ENCODE measurements at places on chromosomes 2 and 18.

GRCh38 chr2:71003966-71004755 lies 9.5 kb upstream of the TEX261 start:
- no peak for DNase-seq

- DNase-seq, result no peak
Measured at GRCh38 chr2:240922982-240923537, 16.9 kb downstream of the CROCC2 start.

DNA sequence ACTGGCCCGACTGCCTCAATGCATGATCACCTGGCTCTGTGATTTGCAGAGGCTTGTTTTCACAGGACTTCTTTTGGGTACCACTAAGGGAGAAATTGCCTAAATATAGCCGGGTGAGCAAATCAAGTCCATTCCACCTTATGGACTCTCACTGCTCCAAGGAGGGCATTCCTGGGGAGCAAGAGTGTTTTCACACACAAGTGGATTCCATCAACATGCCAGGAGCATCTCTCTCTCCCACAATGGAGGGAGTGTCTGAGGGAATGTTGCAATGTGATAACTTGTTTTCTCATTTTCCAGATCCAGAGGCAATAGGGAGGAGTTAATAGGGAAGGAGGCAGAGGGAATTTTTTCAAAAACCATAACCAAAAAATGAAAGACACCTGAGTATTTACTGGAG lies 250.7 kb downstream of the SATB2 start:
- no peak for DNase-seq

DNA sequence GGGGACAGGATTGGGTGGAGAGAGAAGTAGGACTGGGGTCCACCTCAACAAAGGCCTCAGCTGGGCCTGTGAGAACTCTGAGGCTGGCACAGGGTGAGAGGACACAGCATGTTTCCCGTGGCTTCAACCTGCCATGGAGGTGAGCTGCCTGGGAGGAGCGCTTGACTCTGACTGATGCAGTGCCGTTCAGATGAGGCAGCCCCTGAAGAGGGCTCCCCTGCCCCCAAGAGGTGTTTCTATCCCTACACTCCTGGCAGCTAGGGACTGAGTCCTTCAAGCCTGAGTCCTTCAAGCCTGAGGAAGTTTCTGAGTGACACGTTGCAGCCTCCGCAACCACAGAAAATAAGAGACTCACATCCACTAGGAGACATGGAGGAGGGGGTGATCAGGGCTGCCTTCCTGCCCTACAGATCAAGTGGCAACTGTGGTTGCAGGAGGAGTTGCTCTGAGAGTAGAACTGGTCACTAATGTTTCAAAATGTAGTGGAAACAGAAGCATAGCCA lies 49.6 kb upstream of the TMEM177 start:
- no peak for DNase-seq

DNA sequence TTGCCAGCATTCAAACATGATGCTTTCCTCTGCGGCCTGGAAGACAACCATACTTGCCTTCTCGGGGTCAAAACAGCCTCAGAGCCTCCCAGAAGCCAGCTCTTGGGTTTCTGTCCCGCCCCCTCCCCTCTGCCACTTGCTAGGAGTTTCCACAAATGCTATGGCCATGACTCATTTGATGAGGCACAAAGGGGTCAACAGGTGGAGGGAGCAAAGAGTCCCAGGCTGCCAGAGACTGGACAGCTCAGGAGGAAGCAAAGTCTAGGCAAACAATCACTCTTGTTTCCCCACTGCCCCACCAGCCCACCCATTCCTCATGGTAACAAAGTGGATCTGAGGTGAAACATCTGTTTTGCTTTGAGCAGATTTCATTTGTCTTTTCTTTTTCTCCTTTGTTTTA lies 551.1 kb downstream of the TNS1 start:
- no peak for DNase-seq

DNA sequence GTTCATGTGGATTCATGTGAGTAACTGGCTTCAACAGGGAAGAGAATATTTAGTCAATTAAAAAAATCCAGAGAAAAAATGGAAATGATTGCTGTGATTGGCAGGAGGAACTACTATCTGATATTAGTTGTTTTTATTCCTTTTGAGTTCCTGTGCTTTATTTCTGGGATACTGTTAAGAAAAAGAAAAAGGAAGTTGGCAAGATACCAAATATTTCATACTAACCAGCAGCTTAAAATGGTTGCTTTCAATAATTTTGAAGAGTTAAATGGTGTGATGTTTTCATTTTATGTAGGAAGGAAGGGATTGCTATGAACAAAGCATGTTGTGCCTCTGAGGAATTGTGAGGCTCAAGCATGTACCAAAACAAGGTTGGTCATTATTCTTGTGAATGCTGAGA lies 8.1 kb upstream of the MTX2 start:
- DNase-seq, result no peak

DNA sequence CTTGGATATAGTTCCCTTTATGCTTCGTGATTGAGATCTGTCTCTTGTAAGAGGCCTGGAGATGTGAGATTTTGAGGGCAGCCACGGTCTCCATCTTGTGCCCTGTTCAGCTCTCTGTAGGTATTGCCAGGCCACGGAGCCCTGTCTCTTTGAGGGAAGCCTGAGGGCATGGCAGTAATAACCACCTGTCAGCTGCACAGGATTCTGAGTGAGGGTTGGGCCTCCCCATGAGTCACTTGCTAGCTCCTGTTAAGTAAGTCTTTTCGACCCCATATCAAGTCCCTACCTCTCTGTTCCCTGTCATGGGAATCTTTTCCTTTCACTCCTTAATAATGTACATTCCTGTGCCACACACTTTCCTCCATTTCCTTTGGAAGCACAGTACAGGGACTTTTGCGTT lies 20.4 kb downstream of the LYPD6B start:
- DNase-seq, result no peak

- no peak for DNase-seq
Measured at GRCh38 chr2:173347305-173348168, 7.1 kb upstream of the CDCA7 start.

- no peak for DNase-seq
Measured at GRCh38 chr2:139992078-139992477, 1211.9 kb upstream of the NXPH2 start.

DNA sequence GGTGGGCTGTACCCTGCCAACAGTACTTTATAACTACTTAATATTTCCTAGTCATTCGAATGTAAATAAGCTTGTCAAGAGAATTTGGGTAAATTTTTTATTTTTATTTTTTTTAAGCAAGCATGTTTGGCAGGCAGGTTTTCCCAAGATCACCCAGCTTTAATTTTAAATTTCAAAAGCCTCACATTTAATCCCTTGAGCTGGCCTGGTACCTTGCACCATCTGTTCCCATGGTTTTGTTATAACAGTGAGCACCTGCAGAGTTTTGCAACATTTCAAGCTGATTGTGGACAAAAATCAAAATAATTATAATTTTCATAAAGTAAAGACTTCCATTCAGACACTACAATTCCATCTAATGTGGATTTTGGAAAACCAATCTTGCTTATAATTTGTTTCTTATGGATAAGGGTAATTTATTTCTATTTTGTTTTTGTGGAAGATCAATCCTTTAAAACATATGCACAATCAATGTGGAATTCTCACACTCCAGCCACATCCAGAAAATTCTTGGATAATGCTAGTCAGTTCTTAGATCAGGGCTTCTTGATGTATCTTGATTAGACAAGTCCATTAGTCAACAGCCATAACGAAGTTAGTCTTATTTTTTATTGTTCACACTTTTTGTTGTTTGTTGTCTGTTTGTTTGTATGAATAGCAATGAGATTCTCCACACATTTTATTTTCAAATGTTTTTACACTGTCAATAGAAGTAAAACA lies 689.3 kb downstream of the NR4A2 start:
- no peak for DNase-seq

DNA sequence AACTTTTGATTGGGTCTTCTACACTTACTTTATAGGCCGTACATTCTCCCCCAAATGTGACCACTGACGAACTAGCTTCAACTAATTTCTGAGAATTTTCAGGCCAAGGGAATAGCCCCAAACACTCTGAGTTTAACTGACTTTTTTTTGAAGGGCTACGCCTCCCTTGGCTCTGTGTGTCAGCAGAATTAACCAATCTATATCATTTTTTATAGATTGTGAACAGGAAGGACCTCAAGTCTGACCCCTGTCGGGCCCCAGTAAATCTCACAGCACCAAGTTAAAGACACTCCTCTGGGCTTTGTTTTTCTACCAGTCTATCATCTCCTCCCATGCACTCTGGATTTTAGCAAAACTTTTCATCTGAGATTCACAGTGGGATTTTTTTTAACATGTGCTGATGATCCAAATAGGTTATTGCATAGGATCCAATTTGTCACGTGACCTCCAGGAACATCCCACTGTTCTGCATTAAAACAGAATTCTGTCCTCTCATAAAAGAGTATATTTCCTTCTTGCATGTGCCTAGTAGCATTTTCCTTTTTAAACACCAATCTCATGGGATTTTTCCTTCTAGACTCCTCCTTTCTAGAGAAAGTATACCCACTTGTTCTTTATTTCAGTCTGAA lies 307.1 kb downstream of the OSR1 start:
- no peak for DNase-seq

GRCh38 chr18:48668466-48669179 lies 129.8 kb downstream of the CTIF start:
- DNase-seq, result no peak

DNA sequence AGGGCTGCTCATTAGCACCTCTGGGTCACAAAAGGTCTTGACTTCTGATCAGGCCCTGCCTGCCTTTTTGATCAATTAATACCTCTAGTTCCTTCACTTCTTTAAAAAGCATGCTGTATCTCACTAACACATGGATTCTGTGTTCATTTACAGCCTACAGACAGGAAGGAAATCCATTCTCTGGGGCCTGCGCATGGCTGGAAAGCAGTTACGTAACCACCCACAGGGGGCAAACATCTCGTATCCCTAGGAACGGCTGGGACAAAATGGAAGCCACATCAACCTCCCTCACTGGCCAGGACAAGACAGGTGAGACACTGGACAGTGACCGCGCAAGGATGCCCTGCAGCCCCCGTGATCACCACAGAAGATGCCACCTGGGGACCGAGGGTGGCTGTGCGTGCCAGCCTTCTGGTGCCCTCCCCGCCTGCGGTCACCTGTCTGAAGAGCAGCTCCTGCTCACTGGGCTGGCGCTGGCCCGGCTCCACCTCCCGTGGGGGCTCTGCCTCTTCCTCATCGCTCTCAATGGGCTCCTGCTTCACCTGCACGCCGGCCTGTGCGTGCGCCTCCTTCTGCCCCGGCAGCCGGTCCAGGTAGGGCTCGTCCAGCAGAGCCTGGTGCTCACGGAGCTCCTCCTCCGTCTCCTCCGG lies 266.9 kb downstream of the TWIST2 start:
- no peak for DNase-seq

GRCh38 chr2:40225670-40226210 lies 226.2 kb downstream of the SLC8A1 start:
- DNase-seq, result no peak

DNA sequence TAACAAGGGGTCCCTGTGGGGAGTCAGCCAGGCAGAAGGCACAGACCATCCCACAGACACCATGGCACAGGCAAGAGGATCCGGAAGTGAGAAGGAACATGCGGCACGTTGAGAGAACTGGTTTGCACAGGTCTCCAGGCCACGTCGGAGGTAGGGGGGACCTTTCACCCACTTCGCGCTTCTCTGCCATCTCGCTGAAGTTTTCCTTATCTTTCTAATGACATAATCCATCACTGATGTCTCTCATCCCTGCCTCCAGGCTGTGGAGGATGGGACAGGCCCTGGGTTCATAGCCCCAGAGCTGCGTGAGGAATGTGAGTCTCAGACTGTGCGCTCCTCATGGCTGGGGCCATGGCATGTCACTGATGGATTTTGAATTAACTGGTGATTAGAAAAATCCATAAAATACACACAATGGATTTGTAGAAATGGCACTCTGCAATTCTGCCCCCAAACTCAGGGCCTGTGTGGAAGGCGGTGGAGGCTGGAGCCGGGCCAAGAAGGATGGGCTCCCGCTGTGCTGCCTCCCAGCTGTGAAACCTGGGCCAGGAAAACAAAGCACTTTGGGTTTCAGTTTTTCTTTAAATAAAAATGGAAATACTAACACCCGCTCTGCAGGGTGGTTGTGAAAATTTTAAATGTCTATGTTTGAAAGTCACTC lies 113.3 kb upstream of the ALKAL2 start:
- no peak for DNase-seq

DNA sequence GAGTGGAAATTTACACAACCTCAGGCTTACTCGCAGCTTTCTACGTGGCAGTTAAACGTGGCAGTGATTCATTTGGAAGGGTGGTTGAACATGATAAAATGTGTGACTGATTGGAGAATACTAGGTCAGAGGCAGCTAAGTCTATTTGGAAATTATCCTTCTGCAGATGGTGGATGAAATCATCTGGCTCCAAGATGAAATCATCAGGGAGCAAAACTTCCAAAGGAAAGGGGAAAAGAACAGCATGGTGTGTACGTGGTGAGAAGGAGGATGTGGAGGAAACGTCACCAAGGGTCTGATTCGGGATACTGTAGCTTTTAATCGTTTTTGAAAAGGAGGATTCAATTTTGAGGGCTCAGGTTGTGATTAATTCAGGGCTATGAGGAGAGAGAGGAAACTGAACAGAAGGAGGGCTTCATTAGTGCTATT lies 47.9 kb downstream of the COL3A1 start:
- no peak for DNase-seq

DNA sequence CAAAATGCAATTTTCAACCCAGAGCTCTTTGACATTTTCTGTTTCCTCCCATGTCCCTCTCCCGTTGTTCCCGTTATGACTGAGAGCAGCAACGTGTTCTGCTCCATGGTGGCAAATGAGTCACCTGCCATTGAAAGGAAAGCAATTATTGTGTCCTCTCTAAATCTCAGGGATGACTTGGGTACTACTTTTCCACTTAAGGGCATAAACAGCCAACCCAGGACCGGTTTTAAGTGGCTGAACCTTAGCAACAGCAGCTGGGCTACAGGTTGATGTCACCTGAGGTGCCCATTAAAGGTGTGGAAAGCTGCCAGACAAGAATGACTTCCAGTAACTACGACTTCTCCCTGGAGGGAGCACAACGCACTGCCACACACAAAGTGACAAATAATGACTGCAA lies 236.8 kb downstream of the NCKAP5 start:
- DNase-seq, result no peak

DNA sequence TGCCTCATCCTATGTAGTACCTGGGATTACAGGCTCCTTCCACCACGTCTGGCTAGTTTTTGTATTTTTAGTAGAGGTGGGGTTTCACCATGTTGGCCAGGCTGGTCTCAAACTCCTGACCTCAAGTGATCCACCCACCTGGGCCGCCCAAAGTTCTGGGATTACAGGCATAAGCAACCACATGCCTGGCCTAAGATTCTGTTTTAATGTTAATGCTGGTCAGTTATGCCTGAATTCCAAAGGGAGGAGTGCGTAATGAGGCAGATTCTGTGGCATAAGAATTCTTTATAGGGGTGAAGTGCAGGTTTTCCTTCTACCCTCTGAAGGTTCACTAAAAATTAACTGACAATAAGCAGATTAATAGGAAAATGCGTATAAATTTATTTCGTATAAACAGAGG lies 1343.8 kb upstream of the LRRTM1 start:
- DNase-seq, result no peak

DNA sequence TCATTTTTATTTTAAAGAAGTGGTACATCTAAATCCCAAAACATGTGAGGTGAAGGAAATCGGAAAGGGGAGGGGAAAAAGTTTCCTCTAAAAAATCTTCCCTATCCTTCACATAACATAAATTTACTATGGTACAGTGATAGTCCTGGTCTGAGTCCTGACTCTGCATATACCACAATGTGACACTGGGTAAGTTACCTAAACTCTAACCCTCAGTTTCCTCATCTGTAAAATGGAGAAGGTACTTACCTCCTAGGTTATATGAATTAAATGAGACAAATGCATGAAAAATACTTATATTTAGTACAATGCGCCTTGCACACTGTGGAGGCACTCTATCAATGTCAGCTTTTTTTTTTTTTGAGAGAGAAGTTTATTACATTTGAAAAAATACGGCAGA lies 42.3 kb downstream of the TRAK2 start:
- DNase-seq, result no peak

- no peak for DNase-seq
Measured at GRCh38 chr2:177029501-177029900, 183.1 kb upstream of the HNRNPA3 start.

Data from stimulated activated CD4-positive, alpha-beta T cell treated with anti-CD3 and anti-CD28 coated beads, TNF-alpha, amount 100 ng/mL, for 48 hours (primary cell).